ENCODE measurements at places on chromosomes 7 and 10. TPM values are rescaled to one million over a fixed set of nuclear protein-coding genes. Genes with fewer than 3 reads are reported as not detected.

- DNase-seq = no peak
Measured at GRCh38 chr7:154911862-154912455, 91.0 kb downstream of the PAXIP1 start.

DNA sequence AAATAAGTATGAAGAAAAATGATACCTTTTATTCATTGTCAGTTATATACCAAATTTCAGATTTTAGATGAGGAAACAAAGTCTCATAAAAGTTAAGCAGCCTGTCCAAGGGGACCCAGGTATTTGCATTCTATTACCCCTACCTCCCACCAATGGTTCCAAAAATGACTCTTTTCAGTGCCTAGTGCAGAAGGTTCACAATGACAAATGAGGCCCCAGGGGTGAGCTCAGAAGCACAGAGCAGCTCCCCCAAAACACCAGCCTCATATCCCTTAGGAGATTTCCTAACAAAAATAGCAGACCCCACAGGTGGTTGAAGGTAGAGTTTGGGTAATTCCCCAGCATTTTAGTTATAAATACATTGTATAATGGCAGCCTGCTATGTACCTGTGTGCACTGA, 168.6 kb downstream of the REEP3 start:
- DNase-seq = no peak

- no peak for DNase-seq
Measured at GRCh38 chr7:159040912-159041711, 103.6 kb downstream of the VIPR2 start.

- DNase-seq = no peak
Measured at GRCh38 chr7:55570939-55571338, 1.4 kb downstream of the VOPP1 start.

GRCh38 chr7:69359003-69359700, 239.1 kb upstream of the AUTS2 start:
- DNase-seq = no peak

GRCh38 chr7:133556048-133556447, 303.2 kb downstream of the EXOC4 start:
- DNase-seq = no peak

DNA sequence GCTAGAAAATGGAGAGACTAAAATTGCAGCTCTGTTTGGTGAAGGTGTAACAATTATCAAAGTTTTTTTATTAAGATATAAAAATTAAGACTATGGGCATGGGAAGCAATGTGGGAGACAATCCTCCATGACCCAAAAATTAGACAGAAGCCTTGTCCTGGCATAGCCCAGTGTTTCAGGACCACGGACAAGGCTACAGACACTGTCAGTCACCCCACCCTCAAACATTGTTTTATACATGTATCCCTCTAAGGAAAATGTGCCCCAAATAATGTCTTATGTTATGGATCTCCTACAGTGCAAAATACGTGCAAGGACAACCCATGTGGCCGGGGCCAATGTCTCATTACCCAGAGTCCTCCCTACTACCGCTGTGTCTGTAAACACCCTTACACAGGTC, 24.0 kb downstream of the HABP2 start:
- no peak for DNase-seq

GRCh38 chr10:43390759-43391158, 18.2 kb downstream of the HNRNPF start:
- no peak for DNase-seq

DNA sequence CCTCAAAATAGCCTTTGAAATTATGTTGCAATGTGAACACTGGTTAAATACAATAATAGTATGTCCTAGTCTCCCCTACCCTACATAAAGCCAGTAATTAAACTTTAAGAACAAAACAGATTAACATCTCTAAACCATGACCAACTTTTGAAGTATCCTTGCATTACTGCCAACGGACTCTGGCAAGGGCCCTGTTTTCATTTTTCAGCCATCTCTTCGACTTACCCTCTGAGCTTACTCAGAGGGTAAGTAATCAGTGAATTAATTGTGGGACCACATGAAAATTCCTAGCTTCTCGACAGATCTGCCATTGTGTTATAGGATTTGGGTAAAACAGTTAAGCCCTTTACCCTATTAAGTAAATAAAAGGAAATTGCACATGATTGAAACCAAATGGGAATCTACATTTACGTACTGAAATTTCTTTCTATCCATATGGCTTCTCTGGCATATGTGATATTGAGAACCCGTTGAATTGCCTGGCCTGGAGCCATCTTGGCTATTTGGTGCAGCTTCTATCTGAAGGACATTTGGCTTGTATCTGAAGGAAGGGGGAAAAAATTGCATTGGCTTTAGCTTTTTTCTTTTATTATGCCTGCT, 39.6 kb downstream of the DYNC1I1 start:
- DNase-seq = no peak

Gene POM121C
- 16.1 TPM for total RNA-seq

Gene EBLN1
- total RNA-seq = not detected

Gene CTAGE4
- total RNA-seq = 0.69 TPM

Data from pancreas (tissue), 10 donors.